ENCODE measurements at places on chromosomes 7 and 10.
A peak's percentile ranks its signal among the peaks of the same experiment; 100 is the strongest.

DNA sequence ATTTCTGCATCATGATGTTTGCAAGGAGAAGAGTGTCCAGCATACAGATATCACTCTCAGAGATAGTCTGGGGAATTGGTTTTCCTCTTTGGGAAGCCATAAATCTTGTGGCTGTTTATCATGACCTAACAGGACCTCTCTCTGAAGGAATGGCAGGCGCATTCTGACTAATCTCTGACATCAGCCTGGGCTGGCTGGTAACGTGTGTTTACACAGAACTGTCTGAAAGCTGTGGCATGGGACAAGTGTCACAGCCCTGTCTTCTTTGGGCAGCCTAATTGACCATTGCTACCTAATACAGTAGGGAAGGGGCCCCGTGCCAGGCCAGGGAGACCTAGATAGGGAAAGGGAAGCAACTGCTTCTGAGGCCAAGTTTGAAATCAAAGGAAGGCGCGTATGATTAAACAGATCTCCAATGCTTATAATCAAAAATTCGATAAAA lies 73.9 kb upstream of the CABCOCO1 start:
- no peak for DNase-seq

DNA sequence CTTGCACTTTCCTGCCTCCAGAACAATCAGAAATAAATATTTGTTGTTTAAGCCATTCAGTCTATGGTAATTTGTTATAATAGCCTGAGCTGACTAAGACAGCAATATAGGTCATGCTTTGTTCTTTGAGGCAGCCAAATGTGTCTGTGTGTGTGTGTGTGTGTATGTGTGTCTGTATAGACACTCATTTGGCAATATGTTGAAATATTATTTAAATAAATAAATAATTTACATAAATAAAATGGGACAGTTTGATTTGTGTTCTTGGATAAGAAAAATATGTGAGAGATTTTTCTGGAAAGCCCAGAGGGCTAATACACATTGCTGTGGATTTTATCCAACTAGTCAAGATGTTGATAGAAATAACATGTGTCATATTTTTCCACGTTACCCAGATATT lies 140.2 kb downstream of the PTN start:
- no peak for DNase-seq

DNA sequence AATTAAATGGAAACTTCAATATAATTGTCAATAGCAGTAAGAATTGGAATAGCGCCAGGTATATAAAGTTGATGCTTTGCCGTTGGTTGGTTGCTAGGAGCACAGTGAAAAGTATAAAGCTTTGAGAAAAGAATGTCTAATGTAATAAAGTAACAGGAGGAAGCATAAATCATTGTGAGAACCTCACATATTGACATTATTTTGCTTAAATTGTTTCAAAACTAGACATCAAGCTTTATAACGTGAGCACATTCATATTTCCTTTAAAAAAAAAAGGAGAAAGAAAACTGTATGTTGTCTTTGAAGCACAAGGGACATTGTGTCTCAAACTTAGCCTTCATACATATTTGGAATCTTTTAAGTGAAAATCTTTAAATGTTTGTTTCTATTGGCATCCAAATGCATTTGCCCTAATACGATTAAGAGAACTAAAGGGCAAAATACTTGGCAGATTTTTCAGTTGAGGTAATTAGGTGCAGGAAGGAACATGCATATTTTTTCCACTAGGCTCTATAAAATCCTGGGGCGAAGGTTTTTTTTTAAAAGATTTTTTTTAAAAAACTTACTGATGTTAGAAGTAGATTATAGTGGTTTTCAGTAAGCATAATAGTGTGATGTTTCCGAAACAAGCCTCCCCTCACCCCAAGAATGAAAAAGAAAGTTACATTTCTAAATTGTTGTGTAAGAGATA lies 92.4 kb downstream of the ARID5B start:
- no peak for DNase-seq

DNA sequence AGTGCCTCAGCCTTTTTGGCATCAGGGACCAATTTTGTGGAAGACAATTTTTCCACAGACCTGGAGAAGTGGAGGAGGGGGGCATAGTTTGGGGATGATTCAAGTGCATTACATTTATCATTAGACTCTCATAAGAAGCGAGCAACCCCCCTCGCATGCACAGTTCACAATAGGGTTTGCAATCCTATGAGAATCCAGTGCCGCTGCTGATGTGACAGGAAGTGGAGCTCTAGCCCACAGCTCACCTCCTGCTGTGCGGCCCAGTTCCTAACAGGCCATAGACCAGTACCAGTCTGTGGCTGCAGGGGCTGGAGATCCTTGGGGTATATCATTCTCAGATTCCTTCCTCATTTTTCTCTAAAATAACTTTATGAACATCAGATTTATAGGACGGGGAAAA lies 50.8 kb downstream of the ATAD1 start:
- no peak for DNase-seq

GRCh38 chr10:111446966-111447365 lies 370.1 kb downstream of the ADRA2A start:
- DNase-seq: no peak

DNA sequence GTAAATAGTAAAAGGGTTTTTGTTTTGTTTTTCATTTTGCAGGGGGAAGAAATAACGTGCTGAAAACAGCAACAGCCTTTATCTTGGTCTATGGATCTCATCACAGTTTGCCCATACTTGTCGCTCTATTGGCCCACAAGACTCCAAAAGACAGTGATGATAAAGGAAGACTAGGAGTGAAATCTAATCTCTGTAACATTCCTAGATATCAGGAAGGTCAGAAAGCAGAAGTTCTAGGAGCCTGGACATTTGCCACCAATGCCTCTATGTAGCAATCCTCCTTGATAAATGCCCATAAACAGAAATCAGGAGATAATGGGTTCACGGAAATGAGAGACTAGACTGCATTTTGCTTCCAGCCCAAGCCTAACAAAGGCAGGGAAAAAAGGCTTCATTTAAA lies 8.9 kb downstream of the CUBN start:
- DNase-seq: no peak

DNA sequence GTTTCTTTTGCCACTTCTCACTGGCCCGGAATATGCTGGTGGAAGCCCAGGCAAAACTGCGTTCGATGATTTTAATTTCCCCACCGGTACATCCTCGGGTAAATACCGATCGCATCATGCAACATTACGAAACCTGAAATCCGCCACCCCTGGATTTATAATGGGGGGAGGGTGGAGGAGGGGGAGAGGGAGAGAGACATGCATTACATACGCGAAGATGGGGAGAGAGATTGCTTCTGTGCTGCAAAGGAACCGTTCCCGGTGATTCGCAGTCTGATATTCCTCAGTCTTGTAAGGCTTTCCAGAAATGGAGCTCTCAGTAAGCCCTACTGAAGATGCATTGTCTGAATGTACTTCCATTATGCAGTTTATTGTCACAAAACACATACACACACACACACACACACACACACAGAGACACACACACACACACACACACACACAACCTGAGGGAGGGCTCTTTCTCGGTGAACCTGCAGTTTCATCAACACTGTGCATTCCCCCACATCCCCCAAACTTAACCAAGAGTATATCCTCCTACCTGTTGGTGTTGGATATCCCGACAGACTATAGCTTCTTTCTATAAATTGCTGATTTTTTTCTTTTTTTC lies 741 bp downstream of the GPR85 start:
- peak; percentile 63 for DNase-seq

DNA sequence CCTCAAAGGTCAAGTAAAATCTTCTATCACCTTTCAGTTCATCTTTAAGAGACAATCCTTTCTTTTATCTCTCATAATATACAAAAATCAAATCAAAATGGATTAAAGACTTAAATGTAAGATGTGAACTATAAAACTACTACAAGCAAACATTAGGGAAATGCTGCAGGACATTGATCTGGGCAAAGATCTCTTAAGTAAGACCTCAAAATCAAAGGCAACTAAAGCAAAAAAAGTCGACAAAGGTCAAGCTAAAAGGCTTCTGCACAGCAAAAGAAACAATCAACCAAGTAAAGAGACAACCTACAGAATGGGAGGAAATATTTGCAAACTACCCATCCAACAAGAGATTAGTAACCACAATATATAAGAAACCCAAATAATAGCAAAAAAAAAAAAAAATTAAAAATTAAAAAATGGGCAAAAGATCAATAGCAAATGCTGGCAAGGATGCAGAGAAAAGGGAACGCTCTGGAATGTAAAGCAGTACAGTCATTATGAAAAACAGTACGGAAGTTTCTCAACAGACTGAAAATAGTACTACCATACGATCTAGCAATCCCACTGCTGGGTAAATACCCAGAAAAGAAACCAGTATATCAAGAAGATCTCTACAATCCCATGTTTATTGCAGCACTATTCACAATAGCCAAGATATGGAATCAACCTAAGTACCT lies 41.7 kb downstream of the TNPO3 start:
- DNase-seq: no peak

- DNase-seq: no peak
Measured at GRCh38 chr7:103134836-103135554, 13.9 kb downstream of the NAPEPLD start.

GRCh38 chr10:110056822-110057221 lies 49.0 kb downstream of the ADD3 start:
- no peak for DNase-seq

DNA sequence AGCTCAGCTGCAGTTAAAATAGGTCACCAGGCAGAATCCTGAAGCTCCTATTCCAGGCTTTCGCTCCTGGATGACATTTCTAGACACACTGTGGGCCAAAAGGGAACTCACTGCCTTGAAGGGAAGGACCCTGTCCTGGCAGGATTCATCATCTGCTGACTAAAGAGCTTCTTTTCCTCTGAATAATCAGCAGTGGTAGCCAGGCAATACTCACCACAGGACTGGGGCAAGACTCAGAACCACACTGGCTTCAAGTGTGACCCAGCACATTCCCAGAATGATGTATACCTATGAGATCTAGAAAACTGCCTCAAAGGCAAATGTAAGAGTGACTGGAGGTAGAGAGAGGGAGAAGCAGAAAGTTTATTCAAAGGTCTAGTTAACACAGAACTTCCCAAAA lies 29.5 kb upstream of the EBF3 start:
- DNase-seq: no peak

DNA sequence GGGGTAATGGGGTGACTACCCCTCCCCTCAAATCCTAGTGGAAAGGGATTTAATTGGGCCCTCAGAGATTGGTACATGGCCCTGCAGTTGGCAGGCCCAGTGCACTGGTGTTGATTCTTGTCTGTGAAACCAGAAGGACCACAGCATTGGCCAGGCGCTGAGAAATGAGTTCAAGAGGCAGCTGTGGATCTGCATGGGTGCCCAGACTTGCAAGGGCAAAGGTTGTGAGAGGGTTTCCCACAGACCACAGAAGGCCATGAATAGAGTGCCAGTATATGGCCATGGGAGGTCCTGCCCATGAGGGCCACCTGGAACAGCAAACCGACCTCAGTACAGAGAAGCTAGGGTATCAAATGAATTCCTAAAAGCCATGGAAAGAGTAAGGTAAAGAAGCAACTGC lies 32.9 kb downstream of the TMEM168 start:
- no peak for DNase-seq

- peak; percentile 29 for DNase-seq
Measured at GRCh38 chr7:23261843-23262452, 15.4 kb downstream of the GPNMB start.

GRCh38 chr10:103750836-103751235 lies 104.5 kb downstream of the SH3PXD2A start:
- DNase-seq: no peak

DNA sequence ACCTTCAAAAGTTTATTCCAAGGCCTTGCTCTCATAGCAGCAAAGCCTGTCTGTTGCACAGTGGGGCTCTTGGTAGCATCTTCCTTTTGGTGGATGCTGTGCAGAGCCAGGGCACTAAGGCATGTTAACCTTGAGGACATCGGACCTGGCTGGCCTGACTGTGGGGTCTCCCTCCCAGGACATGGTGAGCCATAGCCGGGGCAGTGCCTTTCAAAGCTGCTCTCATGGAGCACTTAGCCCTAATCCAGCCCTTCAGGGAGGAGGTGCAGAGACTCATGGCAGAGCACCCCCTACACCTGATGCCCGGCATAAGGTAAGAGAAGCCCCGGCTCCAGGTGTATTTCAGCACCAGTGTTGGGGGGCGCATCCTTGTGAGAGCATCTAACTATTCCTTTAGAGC lies 941.4 kb upstream of the ZNF722 start:
- no peak for DNase-seq

GRCh38 chr7:105935250-105935649 lies 27.8 kb upstream of the CDHR3 start:
- no peak for DNase-seq

- DNase-seq: no peak
Measured at GRCh38 chr10:113865901-113866300, 11.4 kb downstream of the NHLRC2 start.

GRCh38 chr7:66283003-66283920 lies 78.1 kb downstream of the TPST1 start:
- DNase-seq: peak; percentile 64

DNA sequence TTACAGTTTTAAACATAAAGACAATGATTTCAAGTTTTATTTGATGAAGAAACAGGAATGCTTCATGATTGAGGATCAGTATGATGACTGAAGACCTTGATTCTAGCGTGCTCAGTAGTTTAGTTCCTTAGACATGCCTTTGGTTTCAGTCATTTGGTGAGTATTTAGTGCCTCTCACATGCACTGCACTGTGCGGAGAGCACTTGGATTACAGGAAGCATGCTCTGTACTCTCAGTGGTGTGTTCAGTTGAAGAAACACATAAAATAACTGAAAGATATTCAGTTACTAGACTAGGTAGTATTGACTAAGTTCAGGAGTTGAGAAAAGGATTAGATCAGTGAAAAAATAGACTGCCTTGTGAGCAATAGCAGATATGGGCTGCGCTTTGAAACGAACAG lies 25.5 kb downstream of the RBM17 start:
- no peak for DNase-seq

GRCh38 chr10:104614245-104614831 lies 26.8 kb upstream of the SORCS3 start:
- DNase-seq: no peak

- no peak for DNase-seq
Measured at GRCh38 chr7:134189559-134189958, 62.4 kb downstream of the LRGUK start.

GRCh38 chr7:24653316-24654085 lies 80.2 kb downstream of the PALS2 start:
- peak; percentile 27 for DNase-seq

DNA sequence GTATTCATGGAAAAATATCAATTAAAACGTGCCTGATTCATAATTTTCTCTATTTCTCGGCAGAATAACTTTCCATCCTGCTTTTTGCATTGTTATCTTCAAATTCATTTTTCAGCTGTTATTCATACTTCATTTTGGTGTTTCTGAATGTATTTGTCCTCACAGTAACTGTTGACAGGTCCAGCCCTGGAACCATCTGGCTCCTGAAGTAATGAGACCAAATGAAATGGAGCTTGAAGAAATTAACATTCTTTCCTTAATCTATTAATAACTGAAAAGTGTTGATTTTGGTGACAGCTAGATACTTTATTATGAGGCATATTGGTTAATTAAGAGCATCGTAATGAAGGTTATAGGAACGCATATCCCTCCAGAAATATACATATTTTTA lies 257.0 kb upstream of the MINDY3 start:
- no peak for DNase-seq

- no peak for DNase-seq
Measured at GRCh38 chr7:79236352-79237028, 217.0 kb downstream of the MAGI2 start.
